Hepatic stellate cell (primary cell): ENCODE measurements at places on chromosomes 12 and 14.

DNA sequence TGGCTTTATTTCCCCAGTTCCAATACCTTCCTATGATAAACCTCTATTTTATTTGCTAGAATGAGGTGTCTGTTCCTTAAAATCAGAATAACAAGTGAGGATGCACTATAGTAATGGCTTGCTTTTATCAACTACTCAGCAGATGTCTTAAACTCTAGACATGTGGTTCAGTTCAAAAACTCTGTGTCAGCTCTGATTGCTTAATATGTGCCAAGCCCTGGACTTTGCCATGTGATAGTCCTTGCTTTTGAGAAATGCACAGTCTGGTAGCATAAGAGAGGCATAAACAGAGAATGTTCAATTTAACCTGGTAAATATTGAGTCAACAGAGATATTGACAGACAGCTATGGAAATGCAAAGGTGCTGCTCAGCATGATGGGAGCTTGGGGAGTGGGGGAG lies 254.8 kb downstream of the PDZRN4 start:
- no peak for DNase-seq

DNA sequence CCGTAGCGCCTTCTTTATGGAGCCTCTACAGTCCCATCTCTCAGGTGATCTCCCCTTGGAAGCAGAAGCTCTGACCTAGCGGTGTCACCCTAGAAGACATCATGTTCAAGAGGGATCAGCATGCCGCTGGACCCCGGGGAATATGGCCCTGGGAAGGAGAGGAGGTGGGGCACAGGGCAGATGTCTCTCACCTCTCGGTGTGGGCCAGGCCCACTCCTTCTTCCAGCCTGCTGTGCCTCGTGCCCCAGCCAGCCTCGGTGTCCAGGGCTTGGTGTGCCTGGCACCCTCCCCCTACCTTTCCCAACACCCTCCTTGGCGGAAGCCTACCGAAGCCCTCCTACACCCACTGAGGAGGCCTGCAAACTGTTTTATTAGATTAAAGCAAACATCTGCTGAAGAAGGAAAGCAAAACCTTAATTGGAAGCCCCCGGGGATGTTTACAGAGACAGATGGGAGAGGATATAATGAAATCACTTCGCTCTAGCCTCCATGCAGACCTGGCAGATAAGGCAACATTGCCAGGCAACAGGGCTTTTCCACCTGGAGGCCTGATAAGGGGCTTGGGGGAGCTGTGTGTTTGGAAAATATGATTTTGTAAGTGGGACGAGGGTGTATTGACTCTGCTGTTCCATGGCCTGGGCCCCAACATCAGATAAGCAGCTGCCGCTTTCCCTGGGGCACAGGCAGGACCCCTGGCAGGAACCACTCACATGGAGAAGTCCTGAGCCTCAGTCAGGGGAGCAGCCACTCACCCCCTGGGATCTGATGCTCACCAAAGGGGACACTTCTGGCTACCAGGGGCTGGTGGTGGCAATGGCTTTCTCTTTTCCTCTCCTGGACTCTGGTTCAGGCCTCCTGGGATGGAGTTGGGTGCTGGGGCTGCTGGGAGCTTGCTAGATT lies 5.7 kb upstream of the CHGA start:
- no peak for DNase-seq

DNA sequence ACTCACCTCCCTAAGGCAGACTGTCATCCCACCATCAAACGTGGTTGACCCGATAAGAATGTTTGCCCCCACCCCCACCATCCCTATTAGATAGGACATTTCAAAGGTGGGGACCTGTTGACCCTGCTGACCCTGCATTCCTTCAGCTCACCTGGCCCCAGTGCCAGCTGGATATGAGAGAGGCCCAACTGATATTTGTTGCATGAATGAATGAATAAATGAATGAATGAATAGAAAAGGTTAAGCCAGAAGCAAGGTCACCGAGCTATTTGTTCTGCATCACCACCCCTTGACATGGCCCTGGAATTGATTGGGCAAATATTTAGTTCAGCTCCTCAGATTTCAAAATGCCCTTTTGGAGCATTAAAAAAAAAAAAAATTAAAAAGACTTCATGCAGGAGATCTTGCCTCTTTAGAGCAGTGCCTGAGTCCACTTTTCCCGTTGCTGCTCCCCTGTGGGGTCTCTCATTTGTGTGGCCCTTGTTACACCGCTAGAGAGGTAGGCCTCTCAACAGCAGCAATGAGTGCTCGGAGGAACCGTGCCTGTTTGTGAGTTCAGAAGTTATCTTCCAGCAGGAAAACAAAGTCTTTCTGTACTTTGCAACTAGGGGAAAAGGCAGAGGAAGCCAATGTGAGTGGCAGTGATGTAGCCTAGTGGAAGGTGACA lies 8.5 kb upstream of the SERPINA5 start:
- DNase-seq, result no peak

GRCh38 chr12:122067966-122068365 lies 10.6 kb upstream of the MLXIP start:
- DNase-seq, result peak; percentile 75

DNA sequence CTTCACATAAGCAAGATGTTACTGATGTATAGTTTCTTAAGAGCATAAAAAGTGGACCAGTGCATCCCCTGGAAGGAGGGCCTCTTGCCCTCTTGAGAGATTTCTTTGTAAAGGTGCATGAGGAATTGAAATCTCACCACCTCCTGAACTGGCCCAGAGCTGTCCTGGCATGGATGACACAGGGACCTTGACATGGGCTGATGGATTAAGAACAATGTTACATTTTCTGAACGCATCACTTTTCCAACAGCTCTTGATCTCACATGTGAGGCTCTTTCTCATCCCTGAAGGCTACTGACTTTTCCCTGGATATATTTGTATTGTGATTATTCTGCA lies 360.4 kb downstream of the RGS6 start:
- no peak for DNase-seq

- no peak for DNase-seq
These were observed 15.3 kb upstream of the OR8S1 start for GRCh38 chr12:48510111-48510510.

DNA sequence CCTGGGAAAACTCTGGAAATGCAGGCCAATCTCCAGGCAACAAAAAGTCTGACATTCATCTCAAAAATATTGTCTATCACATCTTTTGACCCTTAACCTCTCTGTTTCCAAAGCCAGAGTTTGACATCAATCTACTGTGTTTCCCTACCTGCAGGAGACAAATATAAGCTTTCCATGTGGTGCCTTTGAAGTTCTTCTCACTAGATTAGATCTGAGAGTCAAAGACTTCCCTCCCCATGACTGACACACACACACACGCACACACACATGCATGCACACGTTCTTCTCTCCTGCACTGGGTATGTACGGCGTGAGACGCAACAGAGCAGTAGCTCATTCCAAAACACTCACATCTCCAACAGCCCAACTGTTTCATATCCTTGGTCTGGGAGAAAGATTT lies 8.1 kb upstream of the ITPR2 start:
- no peak for DNase-seq

- no peak for DNase-seq
These were observed 121.5 kb downstream of the RBM19 start for GRCh38 chr12:113844495-113845210.

GRCh38 chr12:94670075-94670474 lies 19.7 kb upstream of the TMCC3 start:
- no peak for DNase-seq

DNA sequence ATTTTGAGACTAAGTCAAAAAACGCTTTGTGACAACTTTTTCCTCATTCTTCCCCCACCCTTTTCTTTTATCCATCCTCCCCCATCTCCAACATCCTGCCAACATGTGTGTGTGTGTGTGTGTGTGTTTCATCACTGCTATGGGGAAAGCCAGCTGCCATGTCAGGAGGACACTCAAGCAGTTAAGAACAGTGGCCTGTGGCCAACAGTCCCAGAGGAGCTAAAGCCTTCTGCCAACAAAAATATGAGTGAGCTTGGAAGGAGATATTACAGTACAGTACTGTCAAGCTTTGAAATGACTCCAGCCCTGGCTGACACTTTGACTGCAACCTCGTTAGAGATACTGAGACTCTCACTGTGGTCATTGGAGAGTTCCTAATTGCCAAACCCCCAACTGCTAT lies 5.0 kb upstream of the CSRP2 start:
- DNase-seq, result no peak

DNA sequence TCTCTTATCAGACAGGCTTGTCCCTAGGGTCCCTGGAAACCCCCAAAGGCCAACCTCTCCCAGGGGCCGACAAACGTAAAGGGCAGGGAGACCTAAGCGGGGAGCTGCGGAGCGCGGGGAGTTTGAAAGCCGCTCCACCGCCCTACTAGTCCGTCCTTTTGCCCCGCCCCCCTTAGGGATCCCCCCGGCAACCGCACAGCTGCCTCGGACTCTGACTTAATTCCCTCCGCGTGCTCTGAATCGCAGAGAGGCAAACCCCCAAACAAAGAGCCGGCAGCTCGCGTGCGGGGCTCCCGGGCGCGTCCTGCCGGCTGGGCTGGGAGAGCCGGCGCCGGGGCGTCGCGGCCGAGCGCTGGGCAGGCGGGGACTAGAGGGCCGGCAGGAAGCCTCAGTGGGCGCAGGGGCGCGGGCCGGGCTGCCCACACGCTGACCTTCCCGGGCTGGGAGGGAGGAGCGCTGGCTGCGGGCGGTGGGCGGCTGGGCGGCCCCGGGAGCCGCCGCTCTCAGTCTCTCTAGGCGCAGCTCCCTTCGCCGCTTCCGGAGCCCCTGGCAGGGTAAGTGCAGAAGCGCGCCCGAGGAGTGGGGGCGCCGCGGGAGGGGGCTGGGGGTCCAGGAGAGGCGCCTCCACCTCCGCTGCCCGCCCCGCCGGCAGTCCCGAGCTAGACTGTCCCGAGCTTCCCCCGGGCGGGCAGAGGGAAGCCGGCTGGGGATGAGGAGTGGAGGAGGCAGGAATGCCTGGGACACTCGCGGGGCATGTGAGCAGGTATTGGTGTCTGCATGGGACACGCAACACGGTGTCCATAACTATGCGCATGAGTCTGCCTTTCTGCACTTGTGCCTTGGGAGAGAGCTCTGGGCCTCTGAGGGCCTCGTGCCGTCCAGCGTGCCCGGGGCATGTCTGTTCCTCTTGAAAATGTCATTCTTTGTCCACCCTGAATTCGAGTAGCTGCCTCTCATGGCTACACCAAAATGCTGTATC lies at the start of gene TSPAN11:
TSS of gene TSPAN11 (plus strand) at position 506 of the 979 bp plus-strand sequence. CDS start 27,244 bp downstream, outside the sequence.
- peak; percentile 22 for DNase-seq

DNA sequence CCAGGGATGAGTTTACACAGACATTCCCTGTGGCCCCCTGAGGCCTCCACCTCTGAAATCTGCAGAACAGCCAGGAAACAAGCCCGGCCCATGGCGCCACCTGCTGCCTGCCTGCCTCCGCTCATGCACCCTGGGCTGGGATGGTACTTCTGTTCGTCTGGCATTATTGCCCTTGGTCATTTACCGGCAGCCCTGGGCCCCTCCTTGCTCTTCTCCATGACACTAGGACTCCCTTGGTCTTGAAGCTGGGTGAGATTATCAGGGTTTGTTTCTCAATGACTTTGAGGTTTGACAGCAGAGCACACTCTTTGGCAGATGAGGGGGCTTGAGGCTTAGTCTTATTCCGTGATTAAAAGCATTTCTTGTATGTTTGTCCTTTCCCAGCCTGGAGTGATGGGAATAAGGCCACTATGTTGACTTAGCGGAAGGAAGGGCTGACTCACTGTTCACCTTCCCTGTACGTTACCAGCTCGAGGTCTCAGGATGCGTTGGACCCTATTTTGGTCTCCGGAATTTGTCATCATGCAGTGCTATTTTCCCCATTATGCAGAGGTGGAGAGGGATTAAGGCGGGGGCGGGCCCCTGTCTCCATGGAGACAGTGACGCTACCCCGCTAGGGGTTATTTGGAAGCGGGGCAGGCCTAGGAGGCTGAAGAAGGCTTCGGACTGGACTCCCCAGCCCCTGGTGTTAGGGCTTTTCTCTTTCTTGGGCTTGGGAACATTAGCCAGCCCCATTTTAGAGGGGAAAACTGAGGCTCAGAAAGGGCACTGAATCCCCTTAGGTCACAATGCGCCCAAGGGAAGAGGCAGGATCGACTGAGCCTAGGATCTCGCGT lies 706 bp upstream of the PEX5 start:
- DNase-seq, result peak; percentile 67

- DNase-seq, result peak; percentile 85
These were observed 1.5 kb downstream of the SLC38A2 start for GRCh38 chr12:46370792-46371717.

- no peak for DNase-seq
These were observed 2.1 kb upstream of the PYGL start for GRCh38 chr14:50946234-50946935.

DNA sequence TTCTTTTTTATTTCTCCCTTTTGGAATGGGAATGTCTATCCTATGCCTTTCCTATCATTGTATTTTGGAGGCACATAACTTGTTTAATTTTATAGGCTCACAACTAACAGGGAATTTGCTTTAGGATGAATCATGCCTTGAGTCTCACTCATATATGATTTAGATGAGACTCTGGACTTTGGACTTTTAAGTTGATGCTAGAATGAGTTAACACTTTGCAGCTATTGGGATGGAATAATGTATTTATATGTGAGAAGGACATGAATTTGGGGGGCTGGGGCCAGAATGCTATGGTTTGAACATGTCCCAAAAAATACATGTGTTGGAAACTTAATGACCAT lies 365.3 kb downstream of the ZFP36L1 start:
- DNase-seq, result no peak

DNA sequence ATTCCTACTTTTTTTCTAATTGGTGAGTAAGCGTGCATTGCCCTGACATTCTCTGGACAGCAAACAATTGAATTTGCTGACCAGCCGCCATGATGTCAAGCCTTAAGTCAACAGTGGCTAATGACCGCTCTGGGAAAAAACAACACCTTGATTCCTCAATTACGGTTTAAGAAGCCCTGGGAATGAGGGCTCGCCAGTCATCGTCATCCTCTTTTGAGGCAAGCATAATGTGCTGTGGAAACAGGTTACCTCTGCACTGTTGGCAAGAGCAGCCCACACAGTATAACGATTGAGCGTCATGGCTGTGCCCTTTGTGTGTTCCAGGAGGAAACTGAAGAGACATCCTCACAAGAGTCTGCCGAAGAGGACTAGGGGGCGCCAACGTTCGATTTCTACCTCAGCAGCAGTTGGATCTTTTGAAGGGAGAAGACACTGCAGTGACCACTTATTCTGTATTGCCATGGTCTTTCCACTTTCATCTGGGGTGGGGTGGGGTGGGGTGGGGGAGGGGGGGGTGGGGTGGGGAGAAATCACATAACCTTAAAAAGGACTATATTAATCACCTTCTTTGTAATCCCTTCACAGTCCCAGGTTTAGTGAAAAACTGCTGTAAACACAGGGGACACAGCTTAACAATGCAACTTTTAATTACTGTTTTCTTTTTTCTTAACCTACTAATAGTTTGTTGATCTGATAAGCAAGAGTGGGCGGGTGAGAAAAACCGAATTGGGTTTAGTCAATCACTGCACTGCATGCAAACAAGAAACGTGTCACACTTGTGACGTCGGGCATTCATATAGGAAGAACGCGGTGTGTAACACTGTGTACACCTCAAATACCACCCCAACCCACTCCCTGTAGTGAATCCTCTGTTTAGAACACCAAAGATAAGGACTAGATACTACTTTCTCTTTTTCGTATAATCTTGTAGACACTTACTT lies 138.9 kb downstream of the HMGA2 start:
- no peak for DNase-seq

- DNase-seq, result peak; percentile 89
These were observed 486 bp upstream of the AKT1 start for GRCh38 chr14:104795781-104796686.

GRCh38 chr12:11748903-11749302 lies 99.4 kb downstream of the ETV6 start:
- DNase-seq, result no peak
